ENCODE measurements at places on chromosomes 12 and 14. TPM values are rescaled to one million over a fixed set of nuclear protein-coding genes. Genes with fewer than 3 reads are reported as not detected.

DNA sequence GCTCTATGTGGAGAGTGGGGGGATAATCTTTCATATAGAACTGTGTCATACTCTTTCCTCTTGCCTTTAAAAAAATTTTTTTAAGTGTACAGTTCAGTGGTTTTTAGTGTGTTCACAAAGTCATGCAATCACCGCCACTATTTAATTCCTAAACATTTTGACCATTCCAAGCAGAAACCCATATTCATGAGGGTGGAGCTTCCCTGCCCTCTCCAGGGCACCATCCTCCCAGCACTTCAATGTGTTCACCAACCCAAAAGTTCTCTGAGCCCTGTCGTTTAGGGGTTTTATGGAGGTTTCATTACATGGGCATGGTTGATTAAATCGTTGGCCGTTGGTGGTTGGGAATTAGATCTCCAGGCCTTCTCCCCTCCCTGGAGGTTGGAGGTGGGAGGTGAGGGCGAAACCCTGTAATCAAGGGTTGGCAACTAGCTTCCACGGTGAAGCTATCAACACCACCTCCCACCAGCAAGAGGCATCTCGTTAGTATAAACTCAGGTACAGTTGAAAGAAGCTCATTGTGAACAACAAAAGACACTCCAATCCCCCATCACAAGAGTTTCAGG, 42.8 kb upstream of the WNK1 start:
- no peak for DNase-seq

- DNase-seq, result peak; percentile 64
These were observed 1.4 kb downstream of the ATF1 start for GRCh38 chr12:50765095-50765911.

GRCh38 chr12:1562813-1563407, 31.5 kb downstream of the FBXL14 start:
- peak; percentile 25 for DNase-seq

GRCh38 chr12:67455236-67455635, 186.1 kb downstream of the CAND1 start:
- no peak for DNase-seq

GRCh38 chr14:50344876-50345563, 32.9 kb downstream of the DMAC2L start:
- DNase-seq, result peak; percentile 22

GRCh38 chr12:53073881-53074280, 5.3 kb downstream of the SPRYD3 start:
- no peak for DNase-seq

DNA sequence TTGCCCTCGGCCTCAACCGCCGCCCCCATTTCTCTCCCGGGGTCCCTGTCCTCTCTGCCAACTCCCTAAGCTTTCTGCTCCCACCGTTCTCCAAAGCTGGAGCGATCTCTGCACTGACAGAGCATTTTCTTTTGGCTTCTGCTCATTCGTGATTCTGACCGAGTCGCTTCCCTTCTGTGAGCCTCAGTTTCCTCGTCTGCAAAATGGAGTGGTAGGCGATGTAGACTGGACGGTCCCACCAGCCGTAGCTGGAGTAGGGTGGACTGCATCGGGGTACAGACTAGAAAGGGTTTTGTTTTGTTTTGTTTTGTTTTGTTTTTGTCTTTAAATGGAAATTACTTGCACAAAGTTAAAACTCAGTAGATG, 2.4 kb downstream of the VSX2 start:
- DNase-seq, result no peak

- DNase-seq, result no peak
These were observed 84.8 kb upstream of the MAP1LC3B2 start for GRCh38 chr12:116474331-116474730.

DNA sequence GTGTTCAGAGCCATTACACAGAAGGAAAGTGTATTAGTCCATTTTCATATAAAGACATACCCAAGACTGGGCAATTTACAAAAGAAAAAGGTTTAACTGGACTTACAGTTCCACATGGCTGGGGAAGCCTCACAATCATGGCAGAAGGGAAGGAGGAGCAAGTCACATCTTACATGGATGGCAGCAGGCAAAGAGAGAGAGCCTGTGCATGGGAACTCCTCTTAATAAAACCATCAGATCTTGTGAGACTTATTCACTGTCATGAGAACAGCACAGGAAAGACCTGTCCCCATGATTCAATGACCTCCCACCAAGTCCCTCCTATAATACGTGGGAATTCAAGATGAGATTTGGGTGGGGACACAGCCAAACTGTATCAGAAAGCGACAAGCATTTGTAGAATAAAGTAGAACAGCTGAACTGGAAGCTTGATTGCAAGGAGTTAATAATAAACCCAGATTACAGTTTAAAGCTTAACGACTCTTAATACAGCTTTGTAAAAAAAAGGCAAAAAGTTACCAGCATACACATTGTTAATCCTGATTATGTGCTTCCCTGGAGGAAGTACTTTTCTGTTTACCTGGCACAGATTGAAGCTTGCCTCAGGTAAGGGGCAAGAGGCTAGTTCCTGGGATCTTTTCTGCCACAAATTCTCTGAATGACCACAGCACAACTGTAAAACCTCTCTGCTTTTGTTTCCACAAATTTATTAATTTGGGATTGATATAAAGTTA, 18.1 kb upstream of the STON2 start:
- no peak for DNase-seq

DNA sequence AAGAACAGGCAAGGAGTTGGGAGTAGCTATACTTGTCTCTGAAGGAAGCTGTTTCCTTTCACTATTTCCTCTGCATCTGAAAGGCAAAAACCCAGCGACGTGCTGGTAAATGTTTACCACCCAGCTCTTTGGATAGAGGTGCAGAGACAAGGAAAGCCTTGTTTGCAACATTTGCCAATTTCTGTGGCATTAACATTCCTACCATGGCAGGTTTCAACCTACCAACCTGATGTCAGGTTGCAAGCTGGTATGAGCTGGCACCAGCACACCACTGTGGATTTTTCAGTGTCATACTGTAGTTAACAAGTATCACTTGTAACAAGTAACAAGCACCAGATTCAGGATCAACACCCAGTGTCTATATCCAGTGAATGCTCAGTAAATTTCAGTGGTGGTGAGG, 294.8 kb upstream of the TMPO start:
- no peak for DNase-seq

GRCh38 chr12:26097046-26097878, 27.6 kb downstream of the BHLHE41 start:
- peak; percentile 76 for DNase-seq

GRCh38 chr14:98341211-98341610, 930.8 kb downstream of the BCL11B start:
- no peak for DNase-seq

DNA sequence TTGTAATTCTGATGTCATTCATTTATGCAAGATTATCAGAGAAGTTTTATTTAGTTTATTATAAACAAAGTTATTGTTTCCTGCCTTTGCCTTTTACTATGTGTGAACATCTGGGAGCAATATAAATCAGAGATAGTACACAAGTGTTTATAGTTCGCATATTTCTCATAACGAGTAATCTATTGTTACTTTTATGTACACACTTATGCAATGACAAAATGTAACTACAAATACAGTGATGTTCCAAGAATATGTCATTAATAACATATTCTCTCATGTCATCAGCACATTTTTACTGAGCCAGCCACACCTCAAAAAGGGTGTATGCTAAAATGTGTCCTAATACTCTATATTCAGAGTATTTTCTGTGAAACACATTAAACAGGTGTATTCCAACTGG, 243.2 kb downstream of the ALX1 start:
- no peak for DNase-seq

DNA sequence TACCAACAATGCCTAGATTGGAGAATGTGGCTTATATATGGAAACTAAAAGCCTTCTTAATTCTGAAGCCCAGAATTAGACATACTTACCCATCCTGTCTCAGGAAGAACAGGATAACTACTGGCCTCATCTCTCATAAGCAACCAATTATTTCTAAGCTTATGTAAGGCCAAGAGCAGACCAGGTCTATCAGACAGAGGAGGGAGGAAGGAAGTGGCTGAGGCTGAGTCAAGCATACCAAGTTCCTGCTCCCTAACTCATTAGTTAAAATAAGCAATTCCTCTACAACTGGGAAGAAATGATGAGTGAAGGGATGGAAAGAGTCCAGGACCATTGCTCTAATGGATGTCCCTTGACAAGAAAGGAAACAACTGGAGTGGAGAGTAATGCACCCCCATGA, 27.0 kb upstream of the INSM2 start:
- peak; percentile 67 for DNase-seq

DNA sequence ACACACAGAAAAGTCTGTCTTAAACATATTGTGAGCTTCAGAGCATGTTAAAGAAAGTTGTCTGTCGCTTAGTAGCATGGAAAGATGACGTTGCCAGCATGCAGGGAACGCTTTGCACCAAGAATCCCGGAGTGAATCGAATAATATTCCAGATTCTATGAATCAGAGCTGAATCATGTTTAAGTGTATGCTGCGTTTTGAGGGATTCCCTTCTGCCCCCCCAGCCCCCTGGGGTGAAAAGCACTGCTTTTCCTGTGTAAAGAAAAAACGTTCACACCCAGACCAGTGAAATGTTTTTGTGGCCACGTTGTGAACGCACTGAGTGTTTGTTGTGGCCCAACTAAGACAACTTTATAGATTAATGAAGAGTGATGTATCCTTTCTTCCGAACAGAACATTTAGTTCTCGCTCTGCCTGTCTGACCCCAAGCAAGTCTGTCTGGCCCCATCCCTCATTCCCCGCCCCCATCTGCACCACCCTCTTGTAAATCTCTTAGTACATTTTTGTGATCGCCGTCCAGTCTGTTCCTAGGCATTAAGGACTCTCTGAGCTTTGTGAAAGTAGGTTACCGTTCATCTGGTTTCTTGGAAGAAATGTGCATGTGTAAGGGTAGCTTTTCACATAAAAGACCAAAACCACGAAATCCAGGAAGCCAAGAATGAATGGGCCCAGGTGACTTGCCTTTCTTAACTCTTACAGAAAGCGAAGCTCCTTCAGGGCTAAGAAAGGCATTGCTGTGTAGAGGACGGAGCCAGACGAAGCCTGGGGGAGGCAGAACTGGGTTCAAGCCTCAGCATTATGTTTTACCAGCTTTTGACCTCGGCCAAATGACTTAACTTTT, 103.0 kb downstream of the SAMD4A start:
- DNase-seq, result no peak

- DNase-seq, result no peak
These were observed 55.1 kb downstream of the RPH3A start for GRCh38 chr12:112846619-112847018.

- DNase-seq, result no peak
These were observed 108.8 kb downstream of the ETNK1 start for GRCh38 chr12:22733756-22734155.

GRCh38 chr14:99812096-99812750, 19.0 kb downstream of the EML1 start:
- DNase-seq, result no peak

DNA sequence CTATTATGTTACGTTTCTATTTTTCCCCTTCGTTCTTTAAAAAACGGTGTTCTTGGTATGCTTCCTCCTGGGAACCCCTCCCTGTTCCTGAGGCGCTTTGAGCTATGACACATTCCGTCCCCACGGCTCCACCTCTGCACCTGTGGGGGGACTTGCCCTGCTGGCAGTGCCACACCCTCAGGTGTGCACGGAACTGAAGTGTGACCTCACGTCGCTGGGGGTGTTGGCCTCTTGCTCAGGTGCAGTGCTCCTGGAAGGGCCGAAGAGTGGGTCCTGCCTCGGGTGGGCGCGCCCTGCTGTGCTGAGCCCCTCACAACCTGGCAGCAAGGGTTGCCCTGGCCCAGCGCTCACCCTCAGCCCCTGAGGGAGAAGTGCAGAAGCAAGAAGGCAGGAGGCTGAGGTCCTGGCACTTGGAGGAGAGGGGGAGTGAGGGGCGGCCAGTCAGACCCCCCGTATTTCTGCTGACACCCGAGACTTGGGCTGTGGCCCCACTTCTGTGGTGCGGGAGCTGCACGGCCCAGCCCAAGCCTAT, 4.9 kb downstream of the AMN start:
- DNase-seq, result no peak

GRCh38 chr12:72369423-72369959, 97.3 kb downstream of the TRHDE start:
- DNase-seq, result no peak

DNA sequence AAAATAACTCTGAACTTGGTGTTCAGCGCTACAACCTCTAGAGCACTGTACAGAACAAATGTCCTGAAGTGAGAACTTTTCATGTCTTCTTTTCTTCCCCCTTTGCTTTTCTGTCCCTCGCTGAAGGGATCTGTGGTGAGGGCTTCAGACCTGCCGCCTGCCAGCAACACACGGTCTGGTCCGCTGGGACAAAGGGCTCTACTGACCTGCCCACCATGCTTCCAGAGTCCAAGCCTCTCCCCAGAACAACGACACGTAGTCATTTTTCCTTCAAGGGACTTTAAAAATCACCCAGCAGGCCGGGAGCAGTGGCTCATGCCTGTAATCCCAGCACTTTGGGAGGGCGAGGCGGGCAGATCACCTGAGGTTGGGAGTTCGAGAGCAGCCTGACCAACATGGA, 140.4 kb downstream of the EFCAB11 start:
- no peak for DNase-seq

DNA sequence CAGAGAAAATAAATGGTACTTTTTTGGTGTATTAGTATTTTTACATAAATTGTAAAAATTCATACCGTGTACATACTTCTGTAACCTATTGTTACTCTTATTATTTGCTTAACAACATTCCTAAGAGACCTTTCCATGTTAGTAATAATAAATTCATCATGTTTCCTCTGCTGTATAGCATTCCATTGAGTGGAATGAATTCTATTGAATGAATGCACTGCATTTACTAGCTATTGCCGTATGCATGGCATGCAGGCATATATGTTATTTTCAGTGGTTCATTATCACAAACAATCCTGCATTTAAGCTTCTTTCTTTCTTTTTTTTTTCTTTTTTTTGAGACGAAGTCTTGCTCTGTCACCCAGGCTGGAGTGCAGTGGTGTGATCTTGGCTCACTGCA, 137.6 kb upstream of the TBX3 start:
- no peak for DNase-seq

The IL22 gene
- total RNA-seq, result not detected

The TAS2R42 gene
- total RNA-seq, result not detected

The HOTAIR gene
- not detected for total RNA-seq

The PTGER2 gene
- total RNA-seq, result not detected

The DCP1B gene
- total RNA-seq, result 10.6 TPM

The CACNA2D4 gene
- 0.51 TPM for total RNA-seq

The DHH gene
- 3.9 TPM for total RNA-seq

The PYGL gene
- 46.6 TPM for total RNA-seq

The ARID4A gene
- 21.5 TPM for total RNA-seq

The PRH2 gene
- total RNA-seq, result not detected

The TMEM119 gene
- not detected for total RNA-seq

The TOMM20L gene
- total RNA-seq, result not detected

The BCL11B gene
- total RNA-seq, result 0.07 TPM

The ELK3 gene
- 128 TPM for total RNA-seq

The GALC gene
- total RNA-seq, result 14.2 TPM

The SIRT4 gene
- 1.4 TPM for total RNA-seq

The WNT5B gene
- total RNA-seq, result not detected

The MIP gene
- total RNA-seq, result not detected

The E2F7 gene
- total RNA-seq, result 19.8 TPM

The PIWIL1 gene
- not detected for total RNA-seq

The PAPLN gene
- total RNA-seq, result 3.1 TPM
